ENCODE measurements at places on chromosomes 12 and 14.
A peak's percentile ranks its signal among the peaks of the same experiment; 100 is the strongest.

GRCh38 chr12:84605983-84606382, 306.6 kb downstream of the SLC6A15 start:
- no peak for DNase-seq

DNA sequence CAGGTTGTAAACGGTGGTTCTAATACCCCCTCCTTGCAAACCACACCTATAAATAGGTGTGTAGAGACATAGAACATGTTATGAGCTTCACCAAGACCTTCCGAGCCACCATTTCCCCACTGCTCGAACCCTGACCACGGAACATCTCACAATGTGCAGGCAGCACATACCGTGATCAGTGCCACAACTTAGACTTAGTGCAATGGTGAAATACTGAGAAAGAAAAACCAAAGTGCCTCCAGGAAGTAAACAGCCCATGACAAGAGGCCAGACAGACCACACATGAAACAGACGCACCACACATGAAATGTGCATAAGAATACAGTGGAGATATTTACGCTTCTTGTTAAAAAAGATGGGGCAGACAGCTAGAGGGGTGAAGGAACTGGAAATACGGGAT, 166.9 kb upstream of the CCND2 start:
- DNase-seq, result no peak

GRCh38 chr12:100267603-100268281, 765 bp downstream of the SCYL2 start:
- DNase-seq, result no peak

DNA sequence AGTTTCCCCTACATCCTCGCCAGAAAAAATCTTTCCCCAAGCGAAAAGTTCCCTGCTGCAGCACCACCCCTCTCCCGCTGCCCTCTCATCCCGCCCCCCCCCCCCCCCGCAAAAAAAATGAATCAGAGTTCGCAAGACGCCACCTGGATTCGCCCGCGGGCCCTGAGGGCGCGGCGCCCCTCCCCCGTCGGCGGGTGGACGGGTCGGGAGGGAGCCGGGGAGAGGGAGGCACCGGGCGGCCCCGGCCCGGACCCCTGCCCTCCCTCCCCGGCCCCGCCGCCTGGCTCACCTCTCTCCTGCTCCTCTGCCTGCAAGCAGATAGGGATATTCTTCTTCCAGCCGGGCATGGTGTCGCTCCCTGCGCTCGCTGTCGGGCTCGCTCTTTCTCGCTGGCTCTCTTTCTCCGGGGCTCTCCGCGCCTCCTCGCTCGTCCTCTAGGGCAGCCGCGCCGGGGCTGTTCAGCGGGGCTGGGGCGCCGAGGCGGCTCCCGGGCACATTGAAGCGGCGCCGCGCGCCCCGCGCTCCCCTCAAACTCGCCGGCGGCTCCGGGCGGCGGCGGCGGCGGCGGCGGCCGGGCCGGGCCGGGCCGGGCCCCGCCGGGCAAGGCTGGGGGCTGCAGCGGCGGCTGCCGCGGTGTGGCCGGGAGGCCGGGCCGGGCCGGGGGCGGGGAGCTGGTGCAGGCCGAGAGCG, 200.3 kb upstream of the CAND1 start:
- DNase-seq, result peak; percentile 39

DNA sequence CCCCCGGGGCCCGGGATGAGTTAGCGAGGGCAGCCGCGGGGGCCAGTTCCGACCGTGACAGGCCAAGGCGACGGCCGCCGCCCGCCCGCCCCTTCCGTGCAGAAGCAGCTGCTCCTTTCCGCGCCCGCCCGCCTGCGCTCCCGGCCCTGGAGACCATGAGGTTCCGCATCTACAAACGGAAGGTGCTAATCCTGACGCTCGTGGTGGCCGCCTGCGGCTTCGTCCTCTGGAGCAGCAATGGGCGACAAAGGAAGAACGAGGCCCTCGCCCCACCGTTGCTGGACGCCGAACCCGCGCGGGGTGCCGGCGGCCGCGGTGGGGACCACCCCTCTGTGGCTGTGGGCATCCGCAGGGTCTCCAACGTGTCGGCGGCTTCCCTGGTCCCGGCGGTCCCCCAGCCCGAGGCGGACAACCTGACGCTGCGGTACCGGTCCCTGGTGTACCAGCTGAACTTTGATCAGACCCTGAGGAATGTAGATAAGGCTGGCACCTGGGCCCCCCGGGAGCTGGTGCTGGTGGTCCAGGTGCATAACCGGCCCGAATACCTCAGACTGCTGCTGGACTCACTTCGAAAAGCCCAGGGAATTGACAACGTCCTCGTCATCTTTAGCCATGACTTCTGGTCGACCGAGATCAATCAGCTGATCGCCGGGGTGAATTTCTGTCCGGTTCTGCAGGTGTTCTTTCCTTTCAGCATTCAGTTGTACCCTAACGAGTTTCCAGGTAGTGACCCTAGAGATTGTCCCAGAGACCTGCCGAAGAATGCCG, 699 bp downstream of the MGAT2 start:
- DNase-seq, result peak; percentile 55

GRCh38 chr14:103064978-103065377, 7.6 kb upstream of the CDC42BPB start:
- DNase-seq, result no peak

GRCh38 chr12:22729957-22730443, 105.0 kb downstream of the ETNK1 start:
- DNase-seq, result no peak

DNA sequence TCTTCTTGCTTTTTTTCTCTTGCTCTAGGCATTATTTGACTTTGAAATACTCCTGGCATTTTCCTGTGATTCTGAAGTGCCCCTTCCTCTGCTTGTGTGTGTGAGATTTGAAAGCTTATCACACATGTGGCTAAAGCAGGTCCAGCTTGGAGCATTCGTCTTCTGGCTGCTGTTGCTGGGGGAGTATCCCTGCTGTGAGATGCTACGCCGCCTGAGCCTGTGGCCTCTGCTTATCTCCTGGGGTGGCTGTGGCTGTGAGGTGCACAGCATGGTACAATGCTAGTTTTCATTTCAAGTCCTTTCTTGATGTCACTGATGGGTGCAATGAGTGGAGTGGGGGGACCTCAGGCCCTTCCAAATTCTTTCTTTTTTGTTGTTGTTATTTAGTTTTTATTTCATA, 371.8 kb downstream of the ZFP36L1 start:
- no peak for DNase-seq

DNA sequence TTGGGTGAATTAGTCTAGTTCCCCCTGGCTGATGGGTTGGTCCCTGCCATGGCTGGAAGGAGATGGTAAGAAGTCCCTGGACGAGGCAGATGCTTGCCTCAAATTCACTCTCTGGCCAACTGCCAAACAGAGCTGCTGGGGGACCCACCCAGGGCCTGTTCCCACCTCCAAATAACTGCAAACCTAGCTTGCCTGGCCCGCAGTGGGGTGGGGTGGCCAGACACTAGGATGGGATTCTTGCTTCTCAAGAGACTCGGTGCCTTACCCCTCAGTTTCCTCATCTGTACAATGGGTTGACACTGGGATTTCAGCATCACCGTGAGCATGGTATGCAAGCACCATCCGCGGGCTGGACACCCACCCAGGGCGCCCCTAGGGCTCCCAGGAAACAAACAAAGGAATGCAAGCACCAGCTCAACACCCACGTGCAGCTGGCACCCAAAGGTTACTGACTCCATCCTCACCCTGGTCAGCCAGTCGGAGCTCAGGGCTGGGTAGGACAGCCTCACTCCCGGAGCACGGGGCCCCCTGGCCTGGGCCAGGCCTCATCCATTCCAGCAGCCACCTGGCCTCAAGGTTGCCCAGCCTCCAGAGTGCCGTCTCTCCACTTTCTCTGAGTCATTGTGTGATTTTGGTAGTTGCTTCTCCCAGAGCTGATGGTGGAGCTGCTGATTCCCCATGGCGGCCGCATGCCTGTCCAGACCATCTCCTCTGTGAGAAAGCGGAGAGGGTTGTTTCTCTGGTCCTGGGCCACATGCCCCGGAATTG, 205.2 kb upstream of the RTL1 start:
- no peak for DNase-seq

- no peak for DNase-seq
These were observed 13.1 kb upstream of the LGR5 start for GRCh38 chr12:71426300-71427047.

DNA sequence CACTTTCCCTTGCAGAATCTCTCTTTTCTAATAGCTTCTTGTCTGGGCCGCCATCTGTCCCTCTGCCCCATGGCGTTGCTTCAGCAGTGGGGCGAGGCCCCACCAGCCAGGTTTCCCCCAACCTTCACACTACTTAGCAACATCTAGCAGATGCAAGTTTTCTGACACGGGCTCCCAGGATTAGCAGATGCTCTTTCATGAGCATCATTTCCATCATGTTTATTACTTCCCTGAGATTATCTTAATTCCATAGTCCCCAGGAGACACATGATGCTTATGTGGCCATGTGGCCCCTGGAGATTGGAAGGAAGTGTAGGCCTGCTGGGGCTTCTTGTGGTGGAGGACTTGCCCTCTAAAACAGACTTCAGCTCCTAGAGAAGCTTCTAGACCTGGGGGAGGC, 102.0 kb upstream of the MYL2 start:
- DNase-seq, result no peak

GRCh38 chr14:53113989-53114388, 39.1 kb downstream of the DDHD1 start:
- no peak for DNase-seq

DNA sequence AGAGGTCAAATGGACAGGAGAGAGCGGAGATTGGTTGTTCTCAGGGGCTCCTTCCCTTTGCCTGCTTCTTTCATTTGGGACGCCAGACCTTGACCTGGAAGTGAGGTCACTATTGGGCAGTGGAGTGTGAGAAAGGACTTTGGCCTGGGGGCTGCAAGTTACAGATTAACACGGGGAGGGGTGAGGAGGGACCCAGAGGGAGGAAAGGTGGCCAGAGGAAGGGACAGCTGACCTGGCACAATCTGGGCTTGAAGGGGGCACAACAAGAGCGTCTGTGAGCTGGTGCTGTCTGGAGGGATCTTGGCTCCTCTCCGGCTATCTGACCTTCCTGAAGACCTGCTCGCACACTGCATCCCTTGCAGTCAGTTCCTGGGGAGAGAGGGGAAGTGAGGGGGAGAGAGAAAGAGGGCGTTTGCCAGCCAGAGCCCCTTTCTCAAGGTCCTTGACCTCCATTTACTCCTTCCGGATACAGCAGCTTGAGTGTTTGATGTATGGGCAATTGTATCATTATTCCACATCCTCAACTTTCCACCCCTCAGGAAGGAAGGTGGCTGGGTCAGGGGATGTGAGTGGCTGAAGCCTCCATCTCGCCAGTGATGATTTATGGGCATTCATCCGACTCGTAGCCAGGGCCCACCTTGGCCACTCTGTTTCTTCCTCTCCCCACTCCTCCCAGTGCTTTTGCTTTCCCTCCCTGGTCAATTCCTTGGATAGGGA, 4.7 kb downstream of the RBP5 start:
- no peak for DNase-seq

DNA sequence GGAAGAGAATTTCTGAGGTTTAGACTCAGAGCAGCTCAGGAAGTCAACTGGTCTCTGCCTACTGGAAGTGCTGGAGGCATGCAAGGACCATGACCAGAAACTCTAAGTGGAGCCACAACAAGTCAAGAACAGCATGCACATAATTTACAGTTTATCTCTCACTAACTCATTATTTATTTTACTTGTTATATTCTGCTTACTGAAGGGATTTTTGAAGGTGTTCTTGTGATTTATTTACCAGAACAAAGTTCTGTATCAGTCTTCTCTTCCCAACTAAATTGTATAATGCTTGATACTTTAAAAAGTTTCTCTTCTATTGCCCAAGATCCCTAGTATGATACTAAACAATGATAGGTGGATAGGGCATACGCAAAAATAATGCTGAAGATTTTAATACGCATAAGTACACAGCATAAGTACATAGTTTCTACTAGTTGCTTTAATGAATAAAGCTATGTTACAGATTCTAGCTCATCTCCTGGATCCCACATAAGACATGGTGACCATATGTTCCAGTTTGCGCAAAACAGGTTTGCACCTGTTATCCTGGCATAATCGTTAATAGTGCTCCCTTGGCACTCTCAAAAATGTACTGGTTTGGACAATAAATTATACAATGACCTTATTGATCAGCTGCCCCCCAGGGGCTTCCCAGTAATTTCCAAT, 11.6 kb upstream of the SPTB start:
- no peak for DNase-seq

- no peak for DNase-seq
These were observed 112.1 kb downstream of the TTC7B start for GRCh38 chr14:90703841-90704737.

GRCh38 chr14:68135566-68135965, 316.0 kb downstream of the RAD51B start:
- no peak for DNase-seq

GRCh38 chr14:105710119-105711043, 184.0 kb downstream of the TMEM121 start:
- no peak for DNase-seq

GRCh38 chr14:68950111-68950510, 29.0 kb downstream of the ACTN1 start:
- DNase-seq, result no peak

GRCh38 chr12:125276567-125276966, 211.3 kb downstream of the AACS start:
- no peak for DNase-seq

DNA sequence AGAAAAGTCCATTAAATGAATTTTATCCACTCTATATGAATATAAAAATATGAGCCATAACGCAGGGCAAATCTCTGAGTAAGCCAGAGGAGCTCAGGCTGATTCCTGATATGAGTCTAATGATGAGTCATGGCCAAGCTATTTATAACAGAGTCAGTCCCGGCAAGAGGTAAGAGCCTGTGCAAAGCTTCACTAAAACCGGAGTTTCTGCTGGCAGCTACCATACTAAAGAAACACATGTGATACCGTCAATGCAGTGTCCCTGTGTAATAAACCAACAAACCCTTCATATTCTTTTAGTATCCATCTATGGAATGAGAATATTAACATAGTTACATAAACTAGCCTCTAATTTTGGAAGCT, 319.4 kb downstream of the KCNC2 start:
- no peak for DNase-seq

DNA sequence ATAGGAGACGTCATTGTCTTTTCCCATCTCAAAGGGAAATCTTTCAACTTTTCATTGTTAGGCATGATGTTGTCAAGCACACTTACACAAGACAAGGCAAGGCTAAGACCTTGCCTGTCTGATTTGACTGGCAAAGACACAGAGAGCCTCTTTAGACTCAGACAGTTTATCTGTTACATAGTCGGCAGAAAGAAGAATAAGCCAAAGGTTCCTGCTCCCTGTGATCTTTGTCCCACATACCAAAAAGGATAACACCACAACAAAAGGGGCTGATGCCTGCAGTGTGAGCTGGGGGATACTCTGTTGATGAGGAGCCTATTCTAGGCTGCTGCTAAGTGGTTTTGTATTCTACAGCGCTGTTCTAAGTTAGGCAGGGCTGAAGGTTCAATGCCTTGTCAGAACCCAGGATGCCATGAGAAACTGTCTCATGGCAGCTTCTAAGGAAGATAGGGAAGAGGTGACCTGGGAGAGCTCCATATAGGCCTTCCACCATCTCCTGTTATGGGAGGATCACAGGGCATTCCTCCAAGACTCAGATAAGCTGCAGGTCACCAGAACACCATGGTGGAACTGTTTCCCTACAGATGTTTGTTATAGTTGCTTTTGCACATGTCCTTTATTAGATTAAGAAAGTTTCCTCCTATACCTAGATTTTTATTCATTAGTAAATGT, 12.7 kb downstream of the ERC1 start:
- DNase-seq, result no peak
